Stimulated activated CD4-positive, alpha-beta T cell treated with anti-CD3 and anti-CD28 coated beads, Interleukin-1b, Interleukin-23, amount 100 ng/mL, for 1 hour (primary cell): ENCODE measurements at places on chromosomes 16 and 17.

DNA sequence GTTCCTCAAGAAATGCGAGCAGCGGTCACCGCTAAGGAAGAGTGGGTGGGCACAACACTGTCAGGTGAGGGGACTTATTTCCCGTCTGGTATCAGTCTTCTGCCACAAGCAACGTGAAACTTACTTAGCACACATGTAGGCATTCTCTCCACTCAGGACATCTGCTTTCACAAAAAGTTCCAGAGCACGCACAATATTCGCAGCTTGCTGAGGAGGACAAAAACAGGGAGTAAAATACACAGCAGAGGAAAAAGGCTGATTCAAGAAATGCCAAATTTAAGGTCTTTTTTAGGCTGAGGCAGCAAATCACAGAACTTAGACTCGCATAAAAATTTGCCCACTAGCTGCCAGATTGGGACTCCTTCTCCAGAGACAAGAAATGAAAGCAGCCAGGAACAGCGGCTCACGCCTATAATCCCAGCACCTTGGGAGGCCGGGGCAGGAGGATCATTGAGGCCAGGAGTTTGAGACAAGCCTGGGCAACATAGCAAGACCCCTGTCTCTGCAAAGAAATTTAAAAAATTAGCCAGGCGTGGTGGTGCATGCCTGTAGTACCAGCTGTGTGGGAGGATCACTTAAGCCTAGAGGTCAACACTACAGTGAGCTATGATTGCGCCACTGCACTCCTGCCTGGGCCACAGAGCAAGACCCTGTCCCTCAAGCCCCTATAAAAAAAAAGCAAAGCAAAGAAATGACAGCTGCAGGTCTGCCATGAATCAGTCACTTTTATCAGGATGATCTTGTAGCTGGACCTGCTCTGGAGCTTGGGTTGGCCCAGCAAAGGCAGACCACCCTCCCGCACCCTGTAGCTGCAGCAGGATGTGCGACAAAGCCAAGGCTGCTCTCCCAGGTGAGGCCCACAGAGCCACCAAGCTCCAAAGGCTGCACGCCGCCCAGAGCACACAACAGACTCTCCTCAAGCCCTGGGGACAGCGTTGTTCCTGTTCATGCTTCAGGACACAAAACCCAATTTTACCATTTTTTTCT, 20.5 kb downstream of the USP36 start:
- DNase-seq = no peak

DNA sequence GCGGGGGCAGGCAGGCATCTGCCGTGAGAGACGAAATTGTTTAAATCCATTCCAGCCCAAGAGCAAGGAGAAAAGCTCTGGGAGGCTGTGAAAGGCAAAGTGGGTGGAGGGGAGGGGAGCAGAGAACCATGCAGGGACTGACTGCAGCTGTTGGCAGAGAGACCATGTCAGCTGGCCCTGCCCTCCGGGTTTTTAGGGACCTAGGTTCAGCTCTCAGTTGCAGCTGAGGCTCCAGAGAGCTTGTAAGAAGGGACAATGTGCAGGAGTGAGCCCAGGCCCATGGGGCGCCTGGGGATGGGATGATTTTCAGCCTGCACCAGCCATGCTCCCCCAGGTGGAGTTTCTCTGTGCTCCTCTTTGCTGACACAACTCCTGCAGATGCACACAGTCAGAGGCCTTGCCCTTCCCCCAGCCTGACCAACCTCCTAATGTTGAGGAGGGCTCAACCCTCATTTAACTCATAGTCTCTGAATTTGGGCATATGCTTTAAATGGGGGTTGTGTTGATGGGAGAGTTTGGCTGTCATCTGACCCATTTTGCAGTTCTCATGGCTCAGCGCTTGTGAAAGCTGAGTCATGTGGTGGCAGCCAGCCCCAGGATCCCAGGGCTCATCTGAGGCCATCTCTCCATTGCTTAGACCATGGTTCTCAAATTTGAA, 70.9 kb downstream of the PLXDC1 start:
- DNase-seq = no peak

DNA sequence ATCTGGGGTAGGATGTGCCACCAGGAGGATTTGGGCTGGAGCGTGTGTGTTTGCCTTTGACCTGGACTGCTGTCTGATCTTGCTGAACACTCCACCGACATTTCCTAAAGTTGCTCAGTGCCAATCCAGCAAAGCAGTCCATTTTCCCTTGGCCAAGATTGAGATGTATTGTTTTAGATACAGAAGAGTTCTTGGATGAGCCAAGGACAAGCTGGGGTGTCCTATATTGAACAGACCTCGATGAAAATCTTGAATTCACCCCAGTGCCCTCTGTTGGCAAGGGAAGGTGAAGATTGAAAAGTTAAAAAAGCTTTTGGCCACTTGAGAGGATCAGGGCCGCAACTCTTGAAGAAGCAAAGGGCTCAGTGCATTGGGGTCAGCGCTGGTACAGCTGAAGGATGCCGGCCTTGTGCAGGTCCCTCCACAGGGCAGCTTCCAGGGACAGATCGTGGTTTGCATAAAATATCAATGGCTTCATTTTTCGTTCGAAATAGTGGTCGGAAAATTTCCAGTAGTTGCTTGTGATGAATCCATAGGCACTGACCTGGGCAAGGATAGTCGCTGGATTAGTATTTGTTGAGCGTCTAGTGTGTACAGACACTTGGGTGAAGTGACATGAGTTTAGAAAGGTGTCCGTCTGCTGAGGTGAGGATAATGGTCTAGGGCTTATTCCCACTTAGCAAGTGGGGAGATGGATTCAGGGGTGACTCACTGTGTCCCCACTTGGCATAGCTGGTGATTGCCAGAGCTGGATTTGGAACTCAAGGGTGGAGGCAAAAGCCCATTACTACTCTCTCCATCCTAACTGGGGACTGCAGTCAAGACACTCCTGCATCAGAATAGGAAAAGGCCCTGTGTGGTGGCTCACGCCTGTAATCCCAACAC, 19.7 kb downstream of the ST6GALNAC2 start:
- DNase-seq = no peak

DNA sequence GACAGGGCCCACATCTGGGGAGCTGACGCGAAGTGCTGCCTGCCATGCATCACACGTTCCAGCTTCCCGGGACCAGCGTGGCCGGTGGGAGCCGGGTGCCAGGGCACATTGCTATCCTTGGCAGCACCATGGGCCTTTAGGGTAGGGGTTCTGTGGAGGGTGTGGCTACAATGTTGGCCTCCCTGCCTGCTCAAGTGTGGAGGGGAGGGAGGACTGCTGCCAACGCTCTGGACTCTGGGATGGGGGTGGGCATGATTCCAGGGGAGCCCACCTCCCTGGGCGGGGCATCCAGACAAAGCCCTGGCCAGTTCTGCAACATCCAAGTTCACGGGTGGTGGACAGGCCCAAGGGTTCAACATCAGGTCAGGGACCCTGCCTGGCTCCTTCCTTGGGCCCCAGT, 13.9 kb downstream of the GRB7 start:
- no peak for DNase-seq

DNA sequence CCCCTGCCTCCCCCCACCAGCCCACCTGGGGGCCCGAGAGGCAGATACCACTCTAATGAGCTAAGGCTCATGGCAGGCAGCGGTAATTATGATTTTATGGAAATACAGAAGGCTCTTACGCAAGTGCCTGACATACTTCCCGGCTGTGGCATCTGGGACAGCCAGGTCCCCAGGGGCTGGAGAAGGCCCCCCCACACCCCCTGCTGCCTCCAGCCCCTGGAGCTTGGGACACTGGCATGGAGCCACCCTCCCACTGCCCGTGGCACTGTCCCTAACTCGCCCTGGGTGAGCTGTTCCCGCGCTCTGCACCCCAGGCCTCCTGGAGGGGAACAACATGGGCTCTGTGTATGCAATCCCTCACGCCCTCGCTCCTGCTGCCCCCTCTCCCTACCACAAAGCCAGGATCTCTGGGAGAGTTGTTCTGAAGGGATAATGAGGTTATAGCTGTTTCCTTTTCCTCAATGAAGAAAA, 5.4 kb upstream of the STAC2 start:
- DNase-seq = no peak

- DNase-seq = no peak
Measured at GRCh38 chr17:73255671-73256181, 6.0 kb downstream of the CPSF4L start.

DNA sequence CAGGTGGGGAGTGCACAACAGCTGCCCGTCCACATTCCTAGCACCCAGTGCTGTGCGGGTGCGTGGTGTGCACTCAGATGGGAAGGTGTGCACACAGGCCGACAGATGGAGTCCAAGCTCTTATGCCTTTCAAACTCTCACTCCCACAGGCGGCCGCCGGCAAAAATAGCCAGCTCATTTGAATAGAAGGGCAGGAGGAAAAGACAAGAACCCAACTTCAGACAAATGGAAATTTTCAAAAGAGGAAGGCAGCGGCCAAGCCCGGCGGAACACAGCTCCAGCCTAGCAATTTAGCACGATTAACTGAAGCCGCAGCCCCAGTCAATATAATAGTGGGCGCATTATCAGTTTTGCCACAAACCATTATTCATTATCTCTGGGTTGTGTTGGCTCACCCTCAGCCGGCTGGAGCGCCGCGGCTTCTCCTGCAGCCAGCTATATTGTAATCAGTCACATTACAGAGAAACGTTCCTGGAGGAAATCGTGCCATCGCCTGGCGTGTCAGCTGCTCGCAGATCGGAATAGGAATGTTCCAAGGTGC, 103.9 kb upstream of the SEC14L1 start:
- no peak for DNase-seq

- DNase-seq = no peak
Measured at GRCh38 chr16:23974223-23974622, 138.4 kb downstream of the PRKCB start.

- no peak for DNase-seq
Measured at GRCh38 chr17:31318851-31319661, 2.4 kb downstream of the EVI2A start.

- DNase-seq = no peak
Measured at GRCh38 chr17:7893187-7893880, 4.7 kb downstream of the CHD3 start.
